ENCODE measurements at places on chromosomes 2 and 18.

- DNase-seq = no peak
These were observed 154.7 kb downstream of the DYSF start for GRCh38 chr2:71608034-71608433.

GRCh38 chr2:110674620-110675555, 3.0 kb downstream of the BUB1 start:
- peak; percentile 21 for DNase-seq

DNA sequence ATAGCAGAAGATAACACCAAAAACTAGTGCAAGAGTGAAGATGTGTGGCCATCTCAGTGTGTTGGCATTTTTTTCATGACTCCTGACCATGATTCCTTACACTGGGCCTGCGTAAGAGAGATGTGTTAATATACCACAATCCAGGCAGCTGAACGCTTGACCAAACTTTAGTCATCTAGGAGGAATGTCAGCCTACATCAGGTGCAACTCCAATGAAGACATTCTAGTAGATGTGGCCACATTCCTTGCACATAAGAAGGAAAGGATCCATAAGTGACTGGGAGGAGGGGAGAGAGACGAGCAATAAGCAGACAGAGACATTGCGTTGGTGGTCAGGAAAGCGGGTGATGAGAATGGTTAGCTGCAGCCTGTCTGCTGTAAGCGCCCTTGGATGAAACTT, 42.6 kb downstream of the CYRIA start:
- no peak for DNase-seq

GRCh38 chr2:157182834-157183396, 74.6 kb upstream of the GALNT5 start:
- DNase-seq = no peak

DNA sequence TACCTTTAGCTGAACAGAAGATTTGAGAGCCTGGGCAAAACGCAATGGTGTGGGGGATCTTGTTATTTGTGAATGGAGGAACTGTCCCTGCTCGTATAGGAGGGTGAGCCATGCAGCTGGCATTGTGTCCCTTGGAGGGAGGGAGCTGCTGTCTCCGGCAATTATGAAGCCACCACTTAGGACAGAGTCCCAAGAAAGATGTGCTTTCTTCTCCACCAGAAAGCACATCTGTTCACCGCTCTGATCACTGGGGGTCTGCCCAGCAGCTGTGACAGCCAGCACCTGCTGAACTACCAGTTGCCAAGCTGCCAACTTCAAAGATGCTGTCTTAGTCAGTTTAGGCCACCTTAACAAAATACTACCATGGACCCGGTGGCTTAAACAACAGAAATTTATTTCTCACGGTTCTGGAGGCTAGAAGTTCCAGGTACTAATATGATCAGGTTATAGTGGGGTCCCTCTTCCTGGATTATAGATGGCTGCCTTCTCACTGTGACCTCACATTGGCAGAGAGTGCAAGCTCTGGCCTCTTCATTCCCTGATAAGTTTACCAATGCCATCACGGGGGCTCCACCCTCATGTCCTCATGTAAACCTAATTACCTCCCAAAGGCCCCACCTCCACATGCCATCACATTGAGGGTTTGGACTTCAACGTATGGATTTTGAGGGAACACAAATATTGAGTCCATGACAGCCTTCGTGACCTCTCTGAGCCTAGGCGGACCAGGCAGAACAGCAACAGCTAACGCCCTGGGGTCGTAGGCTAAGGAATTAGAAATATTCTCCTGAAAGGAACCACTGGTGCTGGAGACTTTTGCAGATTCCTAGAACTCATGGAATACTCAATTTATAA, 148.3 kb downstream of the RHBDD1 start:
- no peak for DNase-seq

- DNase-seq = no peak
These were observed 232.1 kb downstream of the NDUFA10 start for GRCh38 chr2:239793086-239793485.

DNA sequence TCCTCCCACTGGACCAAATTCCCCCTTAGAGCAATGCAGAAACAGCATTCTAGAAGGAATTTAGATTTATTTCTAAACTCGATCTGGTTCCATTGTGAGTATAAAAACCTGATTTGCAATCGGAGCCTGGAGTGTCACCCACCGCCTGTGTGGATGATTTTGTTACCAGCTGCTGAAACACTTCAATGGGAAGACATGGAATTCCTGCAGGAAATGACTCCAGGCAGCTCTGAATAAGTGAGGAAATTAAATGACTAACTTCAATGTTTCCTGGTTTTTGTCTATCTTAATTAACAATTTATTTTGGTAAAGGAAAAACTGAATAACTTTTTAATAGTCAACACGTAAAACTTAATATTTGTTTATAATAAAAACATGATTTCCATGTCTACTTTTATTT, 19.3 kb downstream of the CTAGE1 start:
- DNase-seq = no peak

DNA sequence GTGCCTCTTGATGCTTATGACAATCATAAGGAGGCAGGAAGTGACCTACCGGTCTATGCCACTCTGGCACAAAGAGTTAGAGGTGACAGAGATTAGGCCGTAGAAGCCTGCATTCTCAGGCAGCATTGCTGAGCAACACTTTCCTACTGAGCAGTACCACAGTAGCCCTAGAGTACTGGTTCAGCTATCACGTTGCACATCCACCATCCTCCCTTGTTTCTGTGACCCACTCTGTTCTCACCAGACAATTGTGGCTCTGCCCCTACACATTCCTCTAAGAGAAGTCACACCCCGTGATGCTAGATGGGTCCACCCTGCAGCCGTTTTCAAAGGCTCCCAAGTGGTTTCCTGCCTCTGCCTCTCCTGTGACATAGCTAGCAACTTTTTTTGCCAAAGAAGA, 22.6 kb upstream of the SUCLG1 start:
- no peak for DNase-seq

DNA sequence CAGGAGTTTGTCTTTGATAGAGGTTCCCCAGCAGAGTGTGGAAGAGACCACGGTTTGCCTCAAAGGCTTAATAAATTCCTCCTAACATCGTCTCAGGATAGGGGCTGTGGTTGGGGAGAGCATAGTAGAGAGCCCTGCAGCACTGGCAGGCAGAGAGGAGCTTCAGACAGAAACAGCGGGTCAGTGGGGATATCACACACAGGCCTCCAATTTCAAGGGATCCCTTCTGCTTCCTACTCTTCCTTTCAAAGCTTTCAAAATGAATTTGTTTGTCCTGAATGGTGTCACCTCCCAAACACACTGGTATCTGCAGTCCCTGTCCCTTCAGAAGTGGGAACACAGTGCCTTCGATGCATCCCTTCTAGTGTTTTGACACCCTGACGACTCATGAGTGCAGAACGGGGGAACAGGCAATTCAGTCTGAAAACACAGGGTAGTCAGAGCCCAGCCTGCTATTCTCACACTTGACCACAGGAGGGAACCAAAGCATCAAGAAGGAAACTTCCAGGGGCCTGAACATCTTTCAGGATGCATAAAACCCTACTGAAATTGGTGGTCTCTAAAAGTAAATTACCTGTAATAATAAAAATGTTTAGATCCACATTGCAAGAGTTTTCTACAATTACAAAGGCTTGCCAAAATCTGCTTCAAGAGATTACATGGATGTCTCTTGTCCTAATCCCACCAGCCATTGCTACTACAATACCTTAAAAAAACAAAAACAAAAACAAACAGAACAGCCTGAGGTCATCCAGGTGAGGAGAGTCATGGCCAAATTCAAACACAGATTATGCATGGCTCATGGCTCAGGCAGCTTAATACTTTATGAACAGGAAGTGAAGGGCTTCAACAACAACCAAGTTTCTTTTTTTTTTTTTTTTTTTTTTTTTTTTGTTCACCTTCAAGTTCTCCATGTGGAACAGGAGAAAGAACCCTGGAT, 49.8 kb downstream of the SLC14A2 start:
- DNase-seq = peak; percentile 47

DNA sequence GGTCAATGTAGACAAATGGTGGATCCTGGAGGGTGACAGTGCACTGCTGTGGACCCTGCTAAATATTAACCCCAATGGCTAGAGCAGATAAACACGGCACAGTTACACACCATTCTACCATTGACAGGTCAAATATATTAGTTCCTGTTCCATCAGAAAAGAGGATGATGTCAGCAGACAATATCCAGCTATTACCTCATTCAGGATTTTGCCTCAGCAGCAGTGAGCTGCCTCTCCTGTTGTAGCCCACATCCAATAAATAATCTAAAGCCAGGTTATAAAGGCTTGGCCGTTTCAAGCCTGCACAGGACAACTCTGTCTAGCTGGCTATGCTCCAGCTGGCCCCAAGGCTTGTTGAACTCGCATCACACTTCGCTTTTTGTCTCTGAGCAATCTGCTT, 31.6 kb upstream of the NETO1 start:
- no peak for DNase-seq

GRCh38 chr18:12516049-12516630, 108.4 kb downstream of the PRELID3A start:
- no peak for DNase-seq

GRCh38 chr2:151083856-151084795, 177.5 kb downstream of the RBM43 start:
- DNase-seq = no peak

- no peak for DNase-seq
These were observed 868 bp upstream of the PKDCC start for GRCh38 chr2:42046819-42047487.

- no peak for DNase-seq
These were observed 691.0 kb downstream of the ZEB2 start for GRCh38 chr2:143828763-143829537.

DNA sequence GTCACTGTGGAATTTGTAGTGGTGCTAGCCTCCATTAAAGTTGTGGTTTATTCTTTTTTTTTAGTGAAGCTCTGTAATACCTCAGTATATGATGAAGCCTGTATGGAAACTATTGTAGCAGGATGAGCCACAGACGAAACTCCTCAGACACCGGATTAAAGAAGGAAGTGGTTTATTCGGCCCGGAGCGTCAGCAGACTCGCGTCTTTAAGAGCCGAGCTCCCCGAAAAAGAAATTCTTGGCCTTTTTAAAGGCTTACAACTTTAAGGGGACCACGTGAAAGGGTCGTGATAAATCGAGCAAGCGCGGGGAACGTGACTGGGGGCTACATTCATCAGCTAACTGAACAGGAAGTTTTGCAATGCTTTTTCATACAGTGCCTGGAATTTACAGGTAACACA, 8.1 kb upstream of the CCL20 start:
- DNase-seq = no peak

DNA sequence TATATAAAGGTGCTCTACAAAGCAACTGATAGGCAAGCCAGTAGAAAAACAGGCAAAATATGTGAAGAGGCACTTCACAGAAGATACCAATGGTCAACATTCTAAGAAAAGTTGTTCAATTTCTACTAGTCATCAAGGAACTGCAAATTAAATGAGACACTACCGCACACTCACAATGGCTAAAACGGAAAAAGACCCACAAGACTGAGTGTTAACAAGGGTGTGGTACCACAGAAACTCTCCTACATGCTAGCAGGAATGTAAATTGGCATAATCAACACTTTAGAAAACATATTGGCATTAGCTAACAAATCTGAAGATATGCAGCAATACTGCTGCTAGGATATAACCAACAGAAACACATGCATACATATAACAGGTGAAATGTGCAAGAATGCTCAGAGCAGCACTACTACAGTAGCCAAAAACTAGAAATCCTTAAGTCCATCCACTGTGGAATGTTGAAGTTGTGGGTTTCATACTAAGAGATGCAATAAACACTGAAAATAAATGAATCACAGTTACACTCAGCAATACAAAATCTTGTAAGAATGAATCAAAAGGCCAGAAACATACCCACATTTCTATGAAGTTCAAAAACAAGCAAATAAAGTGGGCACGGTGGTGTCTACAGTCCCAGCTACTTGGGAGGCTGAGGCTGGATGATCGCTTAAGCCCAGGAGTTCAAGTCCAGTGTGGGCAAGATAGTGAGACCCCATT, 9.2 kb downstream of the RNU4ATAC start:
- DNase-seq = no peak

DNA sequence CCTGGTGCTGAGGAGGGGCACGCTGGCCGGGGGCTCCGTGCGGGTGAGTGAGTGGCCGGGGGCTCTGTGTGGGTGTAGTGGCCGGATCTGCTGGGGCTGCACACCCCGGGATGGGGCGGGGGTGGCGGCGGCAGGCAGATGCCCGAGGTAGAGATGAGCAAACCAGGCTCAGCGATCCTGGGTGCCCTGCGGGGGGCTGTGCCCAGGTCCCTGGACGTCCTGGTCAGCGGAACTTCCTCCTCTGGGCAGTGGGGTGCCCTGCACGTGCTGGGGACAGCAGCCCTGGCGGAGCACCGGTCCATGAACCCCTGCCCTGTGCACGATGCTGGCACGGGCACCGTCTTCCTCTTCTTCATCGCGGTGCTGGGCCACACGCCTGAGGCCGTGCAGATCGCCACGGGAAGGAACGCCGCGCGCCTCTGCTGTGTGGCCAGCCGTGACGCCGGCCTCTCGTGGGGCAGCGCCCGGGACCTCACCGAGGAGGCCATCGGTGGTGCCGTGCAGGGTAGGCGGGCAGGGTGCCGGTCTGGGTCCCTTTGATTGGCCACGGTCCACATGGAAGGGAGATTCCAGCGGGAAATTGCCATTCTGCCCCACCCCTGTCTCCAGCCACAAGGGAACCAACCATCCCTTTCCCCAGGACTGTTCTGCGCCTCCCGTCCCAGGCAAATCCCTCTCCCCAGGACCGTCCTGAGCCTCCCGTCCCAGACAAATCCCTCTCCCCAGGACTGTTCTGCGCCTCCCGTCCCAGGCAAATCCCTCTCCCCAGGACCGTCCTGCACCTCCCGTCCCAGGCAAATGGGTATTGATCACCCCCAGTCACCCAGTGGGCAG, 5.9 kb downstream of the NEU4 start:
- no peak for DNase-seq

DNA sequence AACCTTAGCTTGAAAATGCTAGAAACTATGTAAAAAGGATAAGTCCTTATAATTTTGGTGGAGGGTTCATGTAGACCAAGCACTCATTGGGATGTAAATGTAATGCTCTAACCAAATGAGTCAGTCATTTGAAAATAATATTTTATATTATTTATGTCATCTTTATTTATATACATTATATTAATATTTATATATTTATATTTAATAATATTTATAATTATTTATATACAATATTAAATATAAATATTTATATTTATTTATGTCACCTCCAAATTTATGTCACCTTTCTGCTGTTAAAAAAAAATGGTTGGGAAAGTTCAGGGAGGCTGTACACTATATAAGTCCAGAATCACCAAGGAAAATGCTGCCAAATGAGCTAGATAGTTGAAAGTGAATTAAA, 254.3 kb downstream of the FIGN start:
- DNase-seq = no peak
